ENCODE measurements at places on chromosomes 3 and 15.
A peak's percentile ranks its signal among the peaks of the same experiment; 100 is the strongest.

GRCh38 chr15:57251308-57251707 is 125.0 kb upstream of the CGNL1 start:
- DNase-seq, result peak; percentile 55

DNA sequence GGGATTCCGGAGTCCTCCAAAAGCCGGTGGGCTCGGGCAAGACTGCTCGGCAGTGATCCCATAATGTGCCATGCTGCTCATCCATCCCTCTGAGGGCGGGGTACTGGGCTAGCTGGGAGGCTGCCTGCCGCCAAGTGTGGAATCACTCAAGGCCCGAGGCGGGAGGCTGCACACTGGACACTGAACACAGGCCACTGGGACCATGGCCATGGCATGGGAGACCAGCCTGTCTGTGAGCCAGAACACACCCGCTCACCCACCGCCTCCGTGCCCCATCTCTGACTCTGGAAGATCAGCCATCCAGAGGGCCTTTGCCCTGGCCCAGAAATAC is 1.4 kb downstream of the C3orf22 start:
- no peak for DNase-seq

GRCh38 chr3:27138562-27138961 is 230.6 kb downstream of the NEK10 start:
- no peak for DNase-seq

DNA sequence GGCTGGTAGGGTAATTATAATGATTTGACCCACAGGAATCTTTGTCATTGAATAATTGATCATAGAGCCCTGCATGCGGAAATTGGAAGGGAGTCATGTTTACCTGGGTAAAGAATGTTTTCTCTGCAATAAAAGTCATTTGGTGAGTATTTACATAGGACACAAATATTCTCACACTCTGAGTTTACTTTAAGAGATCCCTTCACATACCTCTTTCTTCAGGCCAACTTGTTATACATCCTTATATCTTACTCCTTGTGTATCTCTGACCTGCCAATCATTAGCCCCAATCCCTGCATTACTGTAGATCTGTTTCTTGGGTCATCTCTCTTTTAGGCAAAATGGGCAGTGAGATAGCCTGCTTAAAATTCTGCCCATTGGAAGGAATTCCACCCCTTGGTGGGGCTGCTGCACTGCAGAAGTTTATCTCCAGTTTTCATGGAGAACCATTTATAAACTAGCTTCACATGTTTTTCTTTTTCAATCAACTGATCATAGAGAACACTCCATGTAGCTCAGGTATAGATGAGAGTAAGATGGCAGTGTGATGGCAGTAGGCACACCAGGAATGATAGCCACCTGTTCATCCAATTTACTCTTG is 46.2 kb downstream of the ILDR1 start:
- DNase-seq, result no peak

GRCh38 chr3:183958226-183958625 is 59.5 kb downstream of the ABCC5 start:
- DNase-seq, result no peak

DNA sequence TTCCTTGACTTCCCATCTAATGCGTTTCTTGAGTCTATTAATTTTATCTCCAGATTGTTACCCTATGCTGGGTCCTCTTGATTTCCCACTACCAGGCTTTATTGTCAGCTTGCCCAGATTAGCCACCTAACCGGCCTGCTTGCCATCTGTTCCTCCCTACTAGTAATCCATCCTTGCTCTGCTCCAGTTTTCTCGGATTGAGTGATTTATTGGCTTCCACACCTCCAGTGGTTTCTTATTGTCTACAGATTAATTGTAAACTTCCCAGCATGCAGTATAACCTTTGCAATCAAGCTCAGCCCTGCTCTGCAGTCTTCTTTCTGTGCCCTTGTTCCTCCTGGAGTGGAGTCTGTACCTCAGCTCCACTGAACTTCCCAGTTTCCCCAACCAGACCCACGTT is 63.4 kb downstream of the ARHGEF26 start:
- DNase-seq, result no peak

- no peak for DNase-seq
Observed at GRCh38 chr3:34001022-34001421, 202.6 kb downstream of the PDCD6IP start.

GRCh38 chr3:173785004-173785403 is 387.5 kb downstream of the NLGN1 start:
- DNase-seq, result peak; percentile 82

DNA sequence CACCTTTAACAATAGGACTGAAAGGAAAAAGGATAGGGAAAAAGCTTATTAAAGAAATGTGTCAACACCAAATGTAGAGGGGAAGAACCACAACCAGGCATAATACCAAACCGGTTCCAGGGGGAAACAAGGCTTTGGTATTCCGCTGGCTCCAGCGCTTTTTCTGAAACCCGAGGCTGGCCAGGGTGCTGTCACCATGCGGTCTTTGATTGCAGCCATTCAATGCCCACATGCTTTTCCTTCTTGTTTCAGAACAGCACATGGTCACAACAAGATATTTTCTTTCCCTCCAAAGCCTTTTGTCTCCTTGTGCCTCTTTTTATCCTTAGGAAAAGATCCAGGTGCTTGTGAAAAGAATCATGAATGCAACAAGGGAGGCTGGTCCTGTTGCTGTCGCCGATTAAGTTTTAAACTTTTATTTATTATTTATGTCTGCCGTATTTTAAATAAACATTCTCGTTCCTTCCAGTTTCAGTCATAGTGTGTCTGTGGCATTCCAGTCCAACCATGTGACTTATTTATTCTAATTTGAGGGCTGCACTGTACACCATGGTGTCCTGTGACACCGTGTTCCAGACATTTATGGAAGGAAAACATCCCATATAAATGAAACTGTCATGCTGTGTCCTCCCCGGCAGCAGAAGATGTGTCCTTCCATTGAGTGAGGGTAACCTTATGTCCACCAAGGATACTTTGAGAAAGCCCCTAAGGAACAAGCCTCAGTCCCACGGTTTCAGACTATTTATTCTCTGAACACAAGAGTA is 41.1 kb downstream of the CCK start:
- no peak for DNase-seq

DNA sequence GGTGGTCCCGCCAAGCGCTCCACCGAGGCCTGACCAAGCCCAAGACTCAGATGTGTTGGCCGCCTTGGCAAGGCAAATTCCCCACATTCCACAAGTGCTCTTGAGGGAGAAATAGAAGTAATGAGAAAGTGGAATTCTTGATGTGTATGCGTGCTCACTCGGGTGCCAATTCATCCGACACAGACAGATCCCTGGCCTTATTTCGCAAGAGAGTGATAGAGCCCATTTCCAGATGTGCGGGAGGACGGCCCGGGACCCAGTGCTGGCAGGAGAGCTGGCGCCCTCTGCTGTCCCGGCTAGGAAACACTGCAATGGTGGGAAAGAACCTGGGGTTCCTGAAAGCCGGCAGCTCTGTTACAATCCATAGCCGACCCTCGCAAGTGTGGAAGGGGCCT is 76.0 kb downstream of the HMG20A start:
- peak; percentile 92 for DNase-seq

GRCh38 chr3:40911264-40911663 is 288.0 kb upstream of the CTNNB1 start:
- DNase-seq, result no peak

- peak; percentile 92 for DNase-seq
Observed at GRCh38 chr3:72447059-72447946, 400.9 kb downstream of the SHQ1 start.

GRCh38 chr15:80512726-80513660 is 108.8 kb downstream of the ARNT2 start:
- DNase-seq, result peak; percentile 19

Measured in GM23338 (cell line).